ENCODE measurements at places on chromosomes 11 and 22.

DNA sequence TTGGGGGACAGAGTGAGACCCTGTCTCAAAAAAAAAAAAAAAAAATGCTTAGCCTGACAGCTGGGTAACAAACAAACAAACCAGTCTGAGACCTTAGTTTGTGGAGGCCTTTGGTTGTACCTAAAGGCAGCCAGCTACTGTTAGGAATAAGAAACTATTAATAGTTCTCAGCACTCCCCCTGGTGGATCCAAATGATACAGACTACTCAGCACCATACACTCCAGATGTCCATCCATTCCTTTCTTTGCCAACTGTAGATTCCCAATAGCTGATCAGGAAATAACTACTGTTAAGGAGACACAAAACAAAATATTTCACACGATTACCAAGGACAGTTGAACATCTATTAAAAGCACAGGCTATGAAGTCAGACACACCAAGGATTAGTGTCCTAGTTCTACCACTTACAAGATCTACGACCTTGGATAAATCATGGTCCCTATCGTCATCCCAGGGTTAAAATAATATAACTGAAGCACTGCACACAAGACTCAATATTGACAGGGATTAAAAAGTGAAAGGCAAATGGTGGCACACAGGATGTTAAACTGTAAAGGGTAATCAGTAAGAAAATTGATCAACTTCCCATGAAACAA, 17.2 kb downstream of the CLDN25 start:
- DNase-seq: no peak

- no peak for DNase-seq
These were observed 194.0 kb downstream of the FAM181B start for GRCh38 chr11:82539669-82540068.

GRCh38 chr11:73314117-73314961, 6.3 kb downstream of the ARHGEF17 start:
- no peak for DNase-seq

DNA sequence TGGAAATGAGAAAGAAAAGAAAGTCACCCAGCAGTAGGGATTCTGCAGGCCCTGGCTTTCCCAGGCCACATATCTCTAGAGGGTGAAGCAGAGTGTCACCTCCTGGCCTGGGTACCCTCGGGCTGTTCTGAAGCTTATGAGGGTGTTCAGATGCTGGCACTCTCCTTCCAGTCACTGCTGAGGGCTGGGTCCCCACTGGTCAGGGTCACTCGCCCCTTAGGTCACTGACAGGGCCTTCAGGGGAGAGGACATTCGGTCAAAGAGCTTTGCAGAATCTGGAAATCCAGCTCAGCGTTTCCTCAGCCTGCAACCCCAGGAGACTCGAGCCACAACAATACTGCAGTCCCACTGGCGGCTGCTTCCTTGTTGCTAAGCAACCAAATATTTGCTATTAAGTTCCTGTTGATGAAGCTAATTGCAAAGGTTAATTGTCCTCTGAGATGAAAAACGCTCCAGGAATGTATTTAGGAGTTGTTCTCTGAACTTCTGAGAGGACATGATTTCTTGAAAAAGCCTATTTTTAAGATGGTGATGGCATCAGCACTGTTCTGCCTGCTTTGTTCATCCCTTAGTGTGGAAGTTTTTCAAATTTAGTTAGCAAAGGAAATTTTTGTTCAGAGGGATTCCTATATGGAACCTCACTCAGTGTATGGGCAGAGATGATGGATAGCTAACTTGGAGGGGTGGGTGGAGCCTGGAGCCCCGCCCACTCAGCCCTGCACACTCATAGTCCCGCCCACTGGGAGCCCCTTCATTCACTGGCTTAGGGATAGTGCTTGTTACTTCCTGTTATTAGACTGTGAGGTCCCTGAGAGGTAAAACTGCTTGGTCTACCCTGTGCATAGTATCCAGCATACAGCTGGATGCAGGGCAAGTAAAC, 109.2 kb downstream of the CSNK2A3 start:
- no peak for DNase-seq

- DNase-seq: no peak
These were observed 50.7 kb upstream of the CD44 start for GRCh38 chr11:35088226-35088625.

DNA sequence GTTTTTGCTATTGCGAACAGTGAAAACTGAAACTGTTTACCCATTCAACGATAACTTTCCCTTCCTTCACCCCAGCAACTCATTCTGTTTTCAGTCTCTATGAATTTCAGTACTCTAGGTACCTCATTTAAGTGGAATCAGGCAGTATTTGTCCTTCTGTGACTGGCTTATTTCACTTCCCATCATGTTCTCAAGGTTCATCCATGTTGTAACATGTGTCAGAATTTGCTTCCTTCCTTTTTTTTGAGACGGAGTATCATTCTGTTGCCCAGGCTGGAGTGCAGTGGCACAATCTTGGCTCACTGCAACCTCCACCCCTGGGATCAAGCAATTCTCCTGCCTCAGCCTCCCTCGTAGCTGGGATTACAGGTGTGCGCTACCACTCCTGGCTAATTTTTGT, 23.7 kb downstream of the HTR3B start:
- DNase-seq: no peak

- no peak for DNase-seq
These were observed 54.7 kb downstream of the MICAL3 start for GRCh38 chr22:17969701-17970113.

- DNase-seq: no peak
These were observed 20.5 kb upstream of the MPPED1 start for GRCh38 chr22:43391306-43391705.

DNA sequence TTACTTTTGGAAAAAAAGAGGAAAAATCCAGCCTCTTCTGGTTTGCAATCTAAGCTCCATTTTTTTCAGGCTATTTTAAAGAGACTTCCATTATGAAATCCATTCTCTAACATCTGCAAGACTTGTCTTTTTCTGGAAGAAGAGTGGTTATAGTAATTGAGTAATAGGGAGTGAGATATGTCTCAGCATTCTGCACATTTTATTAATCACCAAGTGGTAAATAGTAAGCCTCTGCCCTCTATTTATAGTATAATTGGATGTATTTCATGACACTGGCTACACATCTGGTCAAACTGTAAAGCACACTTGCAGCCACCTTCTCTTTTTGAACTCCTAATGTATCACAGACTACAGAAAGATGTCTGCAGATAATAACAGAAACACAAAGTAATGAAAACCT, 391.1 kb downstream of the ETS1 start:
- no peak for DNase-seq

- no peak for DNase-seq
These were observed 21.1 kb downstream of the MS4A6E start for GRCh38 chr11:60348116-60348515.

GRCh38 chr11:14904745-14905103, 12.7 kb upstream of the CYP2R1 start:
- peak; percentile 79 for DNase-seq

GRCh38 chr22:19710769-19711106, 3.6 kb upstream of the SEPTIN5 start:
- DNase-seq: no peak

- DNase-seq: no peak
These were observed 163.6 kb downstream of the TMEM135 start for GRCh38 chr11:87201376-87201775.

DNA sequence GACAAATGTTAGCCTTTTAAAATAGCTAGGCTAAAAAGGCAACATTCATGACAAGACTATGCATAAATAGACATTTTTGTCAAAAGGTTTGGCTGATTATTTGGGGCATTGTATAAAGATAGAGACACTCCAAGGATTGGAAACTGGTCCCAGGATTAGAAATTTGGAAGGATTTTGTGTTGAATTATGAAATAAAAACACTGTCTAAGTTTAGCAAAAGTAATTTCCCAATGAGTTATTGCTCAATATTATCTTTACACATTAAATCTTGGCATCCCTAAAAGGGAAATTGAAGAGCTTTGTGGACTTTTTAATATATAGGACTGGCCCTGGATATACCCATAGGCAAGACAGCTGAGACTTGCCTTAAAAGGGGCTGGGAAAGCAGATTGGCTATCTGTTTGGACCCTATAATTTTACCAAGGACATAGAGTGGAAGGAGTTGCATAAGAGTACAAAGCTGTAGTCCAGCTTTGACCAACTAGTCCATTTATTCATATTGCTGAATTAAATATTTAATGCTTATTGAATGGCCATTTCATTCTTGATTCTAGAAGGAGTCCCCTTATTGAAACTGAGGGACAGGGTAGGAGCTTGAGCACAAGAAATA, 382.7 kb downstream of the METTL15 start:
- DNase-seq: no peak

DNA sequence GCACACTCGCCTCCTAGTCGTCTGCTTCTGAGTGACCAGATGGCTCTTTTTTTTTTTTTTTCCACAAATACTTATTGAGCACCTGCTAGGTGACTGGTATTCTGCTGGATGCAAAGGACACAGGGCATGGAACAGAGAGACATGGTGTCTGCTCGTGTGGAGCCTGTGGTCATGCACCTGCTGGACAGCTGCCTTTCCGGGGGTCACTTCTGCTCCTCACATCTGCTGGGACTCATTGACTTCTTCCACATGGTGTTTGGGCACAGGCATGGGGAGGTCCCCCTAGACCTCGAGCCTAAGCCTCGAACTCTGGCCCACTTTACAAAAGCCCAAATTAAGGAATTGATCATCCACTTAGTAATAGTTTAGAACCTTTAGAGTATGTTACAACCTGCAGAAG, 39.5 kb upstream of the EMID1 start:
- no peak for DNase-seq
